GM03348 (cell line): ENCODE measurements at places on chromosomes 4 and X.

- DNase-seq = peak; percentile 80
Measured at GRCh38 chr4:83074086-83074704, 39.2 kb downstream of the COPS4 start.

GRCh38 chr4:159106636-159107035, 3.8 kb downstream of the RAPGEF2 start:
- DNase-seq = no peak

GRCh38 chr4:8107146-8107657, 51.4 kb downstream of the ABLIM2 start:
- DNase-seq = no peak

DNA sequence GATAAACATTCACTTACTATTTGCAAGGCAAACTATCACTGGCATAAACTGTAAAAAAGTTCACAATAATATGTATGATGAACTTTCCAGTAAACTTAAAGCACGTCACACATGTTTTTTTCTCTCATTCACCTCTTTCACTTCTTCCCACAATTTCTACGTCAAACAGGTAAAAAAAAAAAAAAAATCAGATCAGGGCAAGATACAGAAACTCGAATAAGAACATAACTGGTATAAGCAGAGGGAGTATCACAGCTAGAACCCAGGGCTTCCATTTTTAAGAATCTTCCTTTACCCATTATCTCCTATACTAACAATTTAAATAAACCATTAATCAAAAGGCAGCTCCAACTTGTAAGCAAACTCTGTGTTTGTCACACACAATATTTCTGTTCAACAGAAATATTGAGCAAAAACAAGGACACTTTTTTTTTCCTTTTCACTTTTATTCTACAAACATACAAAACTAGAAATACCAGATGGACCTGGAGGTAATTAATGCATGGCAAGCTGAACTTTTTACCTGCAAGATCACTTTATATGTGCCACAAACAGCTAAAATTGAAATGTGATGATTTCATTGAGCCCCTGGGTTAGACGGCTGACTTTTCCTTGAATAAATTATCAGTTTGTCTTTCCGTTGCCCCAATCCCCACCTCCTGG, 47.5 kb upstream of the NSUN7 start:
- no peak for DNase-seq

DNA sequence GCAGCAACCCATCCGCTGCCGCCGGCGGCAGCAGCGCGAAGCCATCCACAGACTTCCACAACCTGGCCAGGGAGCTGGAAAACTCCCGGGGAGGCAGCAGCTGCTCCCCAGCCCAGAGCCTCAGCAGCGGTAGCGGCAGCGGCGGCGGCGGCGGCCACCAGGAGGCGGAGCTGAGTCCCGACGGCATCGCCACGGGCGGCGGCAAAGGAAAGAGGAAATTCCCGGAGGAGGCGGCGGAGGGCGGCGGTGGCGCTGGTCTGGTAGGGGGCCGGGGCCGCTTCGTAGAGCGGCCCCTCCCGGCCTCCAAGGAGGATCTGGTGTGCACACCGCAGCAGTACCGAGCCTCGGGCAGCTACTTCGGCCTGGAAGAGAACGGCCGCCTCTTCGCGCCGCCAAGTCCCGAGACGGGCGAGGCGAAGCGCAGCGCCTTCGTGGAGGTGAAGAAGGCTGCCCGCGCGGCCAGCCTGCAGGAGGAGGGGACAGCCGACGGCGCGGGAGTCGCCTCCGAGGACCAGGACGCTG, 4.9 kb downstream of the PRDM8 start:
- peak; percentile 92 for DNase-seq

GRCh38 chrX:40066700-40067099, 31.1 kb downstream of the BCOR start:
- DNase-seq = no peak

GRCh38 chrX:25755194-25755593, 382.9 kb upstream of the MAGEB18 start:
- no peak for DNase-seq
